ENCODE measurements at places on chromosomes 16 and 17.

DNA sequence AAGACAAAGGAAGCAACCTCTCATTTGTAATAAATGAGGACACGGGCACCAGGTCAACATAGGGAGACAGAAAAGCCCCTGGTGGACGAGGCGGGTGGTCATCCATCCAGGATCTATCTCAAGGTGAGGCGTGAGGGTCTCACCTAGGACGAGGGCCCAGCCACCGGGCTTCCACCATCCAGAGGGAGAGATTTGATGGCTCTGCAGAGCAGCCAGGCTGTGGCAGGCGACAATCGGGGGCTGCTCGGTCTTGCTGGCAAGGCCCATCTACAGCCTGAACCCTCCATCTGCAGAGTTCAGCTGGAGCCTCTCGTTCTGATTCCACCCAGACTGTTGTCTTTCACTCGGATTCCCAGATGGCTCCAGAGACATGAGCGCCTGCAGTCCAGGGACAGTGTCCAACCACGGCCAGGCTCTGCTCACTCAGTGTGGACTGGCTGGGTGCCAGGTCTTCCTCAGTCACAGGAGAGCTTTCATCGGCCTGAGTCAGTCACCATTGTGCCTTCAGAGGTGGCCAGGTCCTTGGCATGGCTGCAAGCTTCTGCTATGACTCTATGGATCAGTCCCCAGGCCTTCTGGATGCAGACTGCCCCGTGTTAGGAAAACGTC lies 5.9 kb downstream of the LITAFD start:
- no peak for DNase-seq

- DNase-seq: no peak
Measured at GRCh38 chr17:55271958-55272710, 7.4 kb downstream of the HLF start.

DNA sequence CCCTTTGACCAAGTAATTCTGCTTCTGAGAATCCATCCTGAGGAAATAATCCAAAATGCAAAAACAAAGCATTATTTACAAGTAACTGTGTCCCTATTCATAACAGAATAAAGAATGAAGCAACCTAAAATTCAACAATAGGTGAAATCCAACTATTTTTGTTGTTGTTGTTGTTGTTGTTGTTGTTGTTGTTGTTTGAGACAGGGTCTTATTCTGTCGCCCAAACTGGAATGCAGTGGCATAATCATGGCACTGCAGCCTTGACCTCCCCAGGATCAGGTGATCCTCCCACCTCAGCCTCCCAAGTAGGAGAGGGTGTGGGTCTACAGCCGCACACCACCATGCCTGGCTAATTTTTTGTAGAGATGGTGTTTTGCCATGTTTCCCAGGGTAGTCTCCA lies 75.9 kb upstream of the MTMR4 start:
- DNase-seq: no peak

- DNase-seq: no peak
Measured at GRCh38 chr17:58200024-58200633, 7.6 kb downstream of the EPX start.

- DNase-seq: peak; percentile 50
Measured at GRCh38 chr16:67184995-67185650, 1.4 kb upstream of the MATCAP1 start.

- no peak for DNase-seq
Measured at GRCh38 chr17:7114241-7114874, at the start of gene ASGR2. Gene ASGR2, minus strand, starts transcription at chr17:7114822. Its CDS starts 582 bp downstream, at chr17:7114240.

GRCh38 chr17:78842881-78843565 lies 2.4 kb upstream of the USP36 start:
- DNase-seq: no peak

GRCh38 chr17:16975744-16976625 lies 4.1 kb upstream of the TNFRSF13B start:
- no peak for DNase-seq

- DNase-seq: no peak
Measured at GRCh38 chr17:32909787-32910369, 18.1 kb upstream of the TMEM98 start.

GRCh38 chr17:42783062-42783790 lies 2.8 kb downstream of the WNK4 start:
- no peak for DNase-seq

- no peak for DNase-seq
Measured at GRCh38 chr16:3149193-3149530, 14.3 kb downstream of the ZNF213 start.

- no peak for DNase-seq
Measured at GRCh38 chr16:58793366-58793765, 59.2 kb upstream of the GOT2 start.

DNA sequence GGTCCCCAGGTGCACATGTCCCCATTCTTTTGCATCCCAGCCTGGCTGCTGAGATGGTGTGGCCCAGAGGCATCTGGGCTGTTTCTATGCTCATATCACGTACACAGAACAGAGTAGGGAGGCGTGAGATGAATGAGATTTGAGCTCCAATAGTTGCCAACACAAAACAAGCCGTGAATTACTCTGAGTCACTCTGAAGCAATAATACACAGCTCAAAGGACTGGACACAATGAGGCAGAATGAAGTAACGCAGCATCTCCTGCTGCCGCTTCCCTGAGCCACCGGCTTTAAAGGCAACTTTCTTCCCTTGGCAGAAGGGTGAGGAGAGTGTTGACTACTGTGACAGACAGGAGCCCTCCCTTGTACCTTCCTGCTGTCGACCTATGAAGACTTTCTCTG lies 33.9 kb upstream of the CLEC18B start:
- no peak for DNase-seq

DNA sequence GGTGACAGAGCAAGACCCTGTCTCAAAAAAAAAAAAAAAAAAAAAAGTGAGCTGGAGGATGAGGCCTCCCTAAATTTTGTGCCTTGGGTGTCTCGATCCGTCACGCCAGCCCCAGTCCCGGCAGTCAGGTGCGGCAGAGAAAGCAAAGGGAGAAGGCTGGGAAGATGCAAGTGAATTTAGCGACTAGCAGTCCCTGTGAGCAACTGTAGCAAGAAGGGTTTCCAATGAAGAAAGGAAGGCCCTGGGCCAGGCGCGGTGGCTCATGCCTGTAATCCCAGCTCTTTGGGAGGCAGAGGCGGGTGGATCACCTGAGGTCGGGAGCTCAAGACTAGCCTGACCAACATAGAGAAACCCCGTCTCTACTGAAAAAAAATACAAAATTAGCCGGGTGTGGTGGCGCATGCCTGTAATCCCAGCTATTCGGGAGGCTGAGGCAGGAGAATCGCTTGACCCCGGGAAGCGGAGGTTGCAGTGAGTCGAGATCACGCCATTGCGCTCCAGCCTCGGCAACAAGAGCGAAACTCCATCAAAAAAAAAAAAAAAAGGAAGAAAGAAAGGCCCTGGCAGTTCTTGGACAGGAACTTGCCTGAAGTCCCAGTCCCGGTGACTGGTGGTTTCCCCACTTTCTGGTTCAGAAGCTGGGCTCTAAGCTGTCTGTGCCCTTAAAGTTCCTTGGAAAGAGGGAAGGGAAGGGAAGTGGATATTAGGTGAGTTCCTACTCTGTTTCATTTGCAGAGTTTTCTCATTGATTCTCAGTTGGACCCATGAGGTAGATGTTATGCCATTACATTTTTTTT lies 1.8 kb upstream of the QPRT start:
- no peak for DNase-seq

DNA sequence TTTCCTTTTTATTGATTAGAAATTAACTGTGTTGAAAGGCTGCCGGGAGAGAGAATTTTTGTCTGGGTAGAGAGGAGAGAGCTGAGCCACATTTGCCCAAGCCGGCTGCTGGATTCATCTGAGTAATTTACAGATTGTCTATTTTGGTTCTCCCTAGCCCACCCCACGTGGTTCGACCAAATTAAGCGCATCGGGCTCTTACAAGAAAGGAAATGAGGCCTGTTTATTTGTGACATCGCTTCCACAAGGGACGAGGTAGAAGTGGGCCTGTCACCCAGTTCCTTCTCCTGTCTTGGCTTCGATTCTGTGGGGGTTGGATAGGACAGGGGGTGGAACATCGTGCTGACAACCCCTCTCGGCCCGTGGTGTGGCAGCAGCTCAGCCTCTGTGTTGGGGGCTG lies 42.9 kb downstream of the SYT17 start:
- DNase-seq: no peak

DNA sequence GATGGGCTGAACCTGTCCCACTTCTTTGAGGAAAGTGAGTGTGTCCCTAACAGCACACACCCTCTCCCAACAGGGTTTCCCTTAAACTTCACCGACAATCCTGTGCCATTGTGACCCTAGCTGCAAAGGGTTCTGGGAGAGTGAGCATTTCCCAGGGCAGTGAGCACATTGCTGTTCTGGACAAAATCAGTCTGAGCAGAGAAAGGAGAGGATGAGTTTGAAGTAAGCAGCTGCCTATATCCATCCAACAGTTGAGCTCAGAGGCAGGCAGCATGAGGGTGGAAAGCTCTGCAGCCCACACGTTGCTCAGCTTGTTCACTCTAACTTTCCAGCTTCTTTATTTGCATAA lies 296.5 kb upstream of the MAF start:
- no peak for DNase-seq

DNA sequence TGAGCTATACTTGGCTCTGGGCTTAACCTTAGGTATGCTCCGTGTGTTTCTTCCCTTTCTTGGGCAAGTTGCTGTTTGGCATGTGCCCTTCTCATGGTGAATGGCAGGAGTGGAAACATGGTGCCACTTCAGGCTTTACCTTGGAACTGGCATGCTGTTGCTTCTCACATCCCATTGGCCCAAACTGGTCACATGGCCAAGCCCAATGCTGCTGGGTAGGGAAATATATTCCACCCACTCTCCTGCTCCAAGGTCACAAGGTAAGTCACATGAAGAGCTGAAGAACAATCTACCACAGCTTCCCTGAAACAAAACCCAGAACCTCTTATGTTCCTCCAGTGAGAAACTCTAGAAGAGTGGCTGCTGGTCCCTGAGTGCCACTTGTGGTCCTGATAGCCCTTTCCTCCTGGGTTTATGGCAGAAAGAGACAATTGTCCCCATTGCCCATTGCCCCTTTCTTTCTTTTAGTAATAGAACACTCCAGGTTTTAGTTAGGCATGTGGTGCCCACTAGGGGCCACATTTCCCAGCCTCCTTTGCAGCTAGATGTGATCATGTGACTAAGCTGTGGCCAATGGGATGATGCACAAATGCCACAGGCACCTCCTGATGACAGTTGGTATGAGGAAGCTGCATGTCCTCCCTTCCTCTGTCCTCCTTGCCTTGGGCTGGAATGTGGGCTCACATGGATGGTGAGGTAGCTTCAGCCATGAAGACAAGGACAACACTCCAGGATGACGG lies 50.3 kb downstream of the MEOX1 start:
- DNase-seq: no peak

- no peak for DNase-seq
Measured at GRCh38 chr16:4200000-4200780, 41.7 kb downstream of the SRL start.

GRCh38 chr17:10149573-10150399 lies 48.6 kb downstream of the GAS7 start:
- DNase-seq: no peak

DNA sequence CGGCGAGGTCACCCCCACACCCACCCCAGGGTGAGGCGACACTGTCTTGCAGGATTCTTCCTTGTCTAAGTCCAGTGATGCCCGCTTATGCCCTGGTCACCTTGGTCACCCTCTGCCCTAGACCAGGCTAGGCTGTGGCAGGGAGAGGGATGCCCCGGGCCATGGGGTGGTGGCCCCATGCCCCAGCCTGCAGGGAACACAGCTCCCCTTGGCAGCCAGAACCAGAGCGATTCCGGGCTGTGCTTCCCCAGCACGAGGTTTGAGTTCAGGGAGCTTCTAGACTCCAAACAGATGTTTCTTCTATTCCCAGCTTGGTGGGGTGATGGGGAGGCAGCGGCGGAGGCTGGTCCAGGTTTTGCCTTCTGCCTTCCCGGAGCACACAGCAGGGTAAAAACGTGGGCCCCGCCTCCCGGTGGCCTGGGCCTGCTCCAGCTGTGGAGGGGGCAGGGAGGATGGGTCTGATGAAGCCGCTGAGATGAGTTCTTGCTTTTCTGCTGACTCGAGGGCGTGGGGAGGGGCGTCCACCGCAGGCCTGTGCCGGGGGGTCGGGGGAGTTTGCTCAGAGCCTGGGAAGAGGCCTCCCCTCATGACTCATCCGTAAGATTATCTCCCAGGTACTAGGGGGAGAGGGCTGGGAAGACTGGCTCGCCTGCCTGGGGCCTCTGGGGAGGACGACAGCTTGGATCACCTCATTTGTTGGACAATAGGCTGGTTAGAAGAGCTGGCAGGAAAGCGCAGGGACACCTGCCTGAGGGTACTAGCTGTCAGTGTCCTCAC lies 15.4 kb downstream of the SMTNL2 start:
- no peak for DNase-seq

GRCh38 chr16:2075631-2076030 lies 27.8 kb downstream of the TSC2 start:
- DNase-seq: no peak

- no peak for DNase-seq
Measured at GRCh38 chr17:64005734-64006167, 7.6 kb downstream of the PRR29 start.

DNA sequence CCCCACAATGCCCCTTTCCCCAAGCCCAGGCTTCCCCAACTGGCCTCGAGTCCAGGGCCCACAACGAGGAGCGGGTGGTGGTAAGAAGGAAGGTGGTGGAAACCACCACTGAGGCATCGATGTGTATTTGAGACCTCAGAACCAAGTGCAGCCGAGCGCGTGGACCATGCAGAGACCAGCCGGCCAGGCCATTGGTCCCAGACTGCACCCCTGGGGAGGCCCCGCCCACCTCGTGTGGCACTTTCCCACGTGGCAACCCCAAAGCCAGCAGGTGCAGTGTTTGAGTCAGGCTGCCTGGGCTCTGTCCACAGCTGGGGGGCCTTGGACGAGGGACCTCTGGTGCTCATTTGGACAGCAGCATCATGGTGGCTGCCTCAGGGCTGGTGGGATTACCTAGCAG lies 28.1 kb upstream of the BAHCC1 start:
- DNase-seq: no peak

DNA sequence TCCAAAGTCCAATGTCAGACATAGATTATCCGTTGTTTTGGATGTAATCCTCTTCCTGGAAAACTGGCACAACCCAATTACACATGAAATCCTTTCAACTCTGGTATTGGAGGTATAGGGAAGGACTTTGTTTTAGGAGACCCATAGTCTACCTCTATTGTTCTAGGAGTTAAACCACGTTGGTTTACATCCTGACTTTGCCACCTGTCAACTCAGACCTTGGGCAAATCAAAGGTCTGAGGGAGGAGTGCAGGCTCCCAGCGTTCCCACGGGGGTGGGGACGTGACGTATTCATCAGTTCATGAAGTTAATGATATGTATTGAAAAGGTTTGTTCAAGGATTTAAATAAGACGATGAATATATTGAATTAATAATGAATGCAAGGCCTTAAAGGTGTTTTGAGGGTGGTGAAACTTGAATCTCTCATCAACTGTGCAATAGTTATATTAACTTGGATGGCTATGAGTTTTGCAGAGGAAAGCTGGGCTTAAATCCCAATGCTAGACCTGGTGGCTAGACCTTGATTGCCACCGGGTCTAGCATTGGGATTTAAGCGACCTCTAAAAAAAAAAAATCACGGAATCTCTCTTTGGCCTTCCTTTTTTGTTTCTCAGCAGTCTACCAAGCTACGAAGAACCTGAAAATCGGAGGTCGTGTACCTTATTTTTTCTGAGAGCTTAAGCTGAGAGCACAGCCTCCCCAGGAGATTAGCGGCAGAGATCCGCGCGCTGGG lies 744 bp upstream of the NF1 start:
- DNase-seq: no peak

- DNase-seq: no peak
Measured at GRCh38 chr17:83146347-83146746, 66.9 kb downstream of the METRNL start.

GRCh38 chr16:85138073-85138824 lies 26.0 kb upstream of the CIBAR2 start:
- DNase-seq: no peak

GRCh38 chr17:68867759-68868516 lies 87.3 kb downstream of the ABCA8 start:
- DNase-seq: no peak

GRCh38 chr17:3433741-3434140 lies at the start of gene OR1E2:
Gene OR1E2, minus strand, starts transcription at chr17:3433841. Its CDS starts 0 bp downstream, at chr17:3433841.
- DNase-seq: no peak

All from esophagus squamous epithelium (tissue), 5 donors.